ENCODE measurements at places on chromosomes 11 and 22. TPM values are rescaled to one million over a fixed set of nuclear protein-coding genes. Genes with fewer than 3 reads are reported as not detected.

FAM181B gene
- 0.38 TPM for total RNA-seq

- DNase-seq, result no peak
These were observed 22.8 kb downstream of the CREB3L1 start for GRCh38 chr11:46300270-46300669.

GRCh38 chr11:33329705-33330329 is 72.6 kb downstream of the HIPK3 start:
- peak; percentile 16 for DNase-seq

GRCh38 chr22:26573026-26573662 is 16.8 kb downstream of the TPST2 start:
- no peak for DNase-seq

DNA sequence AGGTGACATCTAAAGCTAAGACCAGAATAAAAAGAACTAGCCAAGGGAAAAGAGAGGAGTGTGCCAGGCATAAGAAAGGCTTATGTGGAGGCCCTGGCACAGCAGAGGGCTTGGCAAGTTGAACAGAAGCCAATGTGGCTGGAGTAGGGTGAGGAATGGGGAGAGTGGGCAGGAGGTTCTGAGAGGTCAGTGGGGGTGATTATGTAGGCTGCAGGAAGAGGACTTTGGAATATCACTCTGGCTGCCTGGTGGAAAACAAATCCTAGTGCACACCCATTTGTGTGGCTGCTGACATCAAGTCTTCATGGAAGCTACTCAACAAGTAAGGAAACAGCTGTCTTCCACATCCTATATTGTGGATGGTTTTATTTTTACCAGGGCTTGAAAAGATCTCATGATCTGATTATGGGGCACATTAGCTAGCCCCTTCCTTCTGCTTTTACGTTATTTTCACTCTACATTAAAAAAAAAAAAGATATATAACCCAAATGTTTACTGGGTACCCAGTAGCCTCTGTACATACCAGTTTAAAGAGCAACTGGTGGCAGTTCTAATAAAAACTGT is 3.4 kb downstream of the MRPL16 start:
- DNase-seq, result no peak

FIBIN gene
- total RNA-seq, result 1.3 TPM

- no peak for DNase-seq
These were observed 4.0 kb downstream of the MMP10 start for GRCh38 chr11:102776454-102776853.

ROBO4 gene
- total RNA-seq, result 6.3 TPM

DNA sequence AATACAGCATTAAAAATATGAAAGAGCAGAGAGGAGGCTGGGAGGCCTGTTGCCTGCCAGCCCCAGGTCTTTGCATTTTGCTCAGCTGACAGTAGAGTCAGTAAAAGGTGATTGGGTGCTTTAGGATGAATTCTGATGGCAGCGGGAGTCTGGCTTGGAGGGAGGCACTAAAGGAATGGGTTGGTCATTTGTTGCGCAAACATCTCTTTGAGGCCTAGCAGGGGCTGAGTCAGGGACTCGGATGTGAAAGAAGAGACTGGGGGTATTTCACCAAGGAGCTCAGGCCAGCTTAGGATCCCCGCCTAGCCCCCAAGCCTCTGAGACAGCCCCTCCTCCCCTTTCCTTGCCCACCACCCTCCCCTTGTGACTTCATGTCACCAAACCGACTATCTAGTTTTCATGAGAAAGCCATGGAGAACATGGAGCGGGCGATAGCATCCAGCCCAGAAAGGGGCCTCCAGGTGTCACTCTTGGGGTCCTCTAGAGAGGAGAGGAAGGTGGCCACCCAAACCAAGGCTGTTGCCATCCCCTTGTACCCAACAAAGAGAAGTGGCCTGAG is 9.7 kb downstream of the DGKZ start:
- no peak for DNase-seq

DNA sequence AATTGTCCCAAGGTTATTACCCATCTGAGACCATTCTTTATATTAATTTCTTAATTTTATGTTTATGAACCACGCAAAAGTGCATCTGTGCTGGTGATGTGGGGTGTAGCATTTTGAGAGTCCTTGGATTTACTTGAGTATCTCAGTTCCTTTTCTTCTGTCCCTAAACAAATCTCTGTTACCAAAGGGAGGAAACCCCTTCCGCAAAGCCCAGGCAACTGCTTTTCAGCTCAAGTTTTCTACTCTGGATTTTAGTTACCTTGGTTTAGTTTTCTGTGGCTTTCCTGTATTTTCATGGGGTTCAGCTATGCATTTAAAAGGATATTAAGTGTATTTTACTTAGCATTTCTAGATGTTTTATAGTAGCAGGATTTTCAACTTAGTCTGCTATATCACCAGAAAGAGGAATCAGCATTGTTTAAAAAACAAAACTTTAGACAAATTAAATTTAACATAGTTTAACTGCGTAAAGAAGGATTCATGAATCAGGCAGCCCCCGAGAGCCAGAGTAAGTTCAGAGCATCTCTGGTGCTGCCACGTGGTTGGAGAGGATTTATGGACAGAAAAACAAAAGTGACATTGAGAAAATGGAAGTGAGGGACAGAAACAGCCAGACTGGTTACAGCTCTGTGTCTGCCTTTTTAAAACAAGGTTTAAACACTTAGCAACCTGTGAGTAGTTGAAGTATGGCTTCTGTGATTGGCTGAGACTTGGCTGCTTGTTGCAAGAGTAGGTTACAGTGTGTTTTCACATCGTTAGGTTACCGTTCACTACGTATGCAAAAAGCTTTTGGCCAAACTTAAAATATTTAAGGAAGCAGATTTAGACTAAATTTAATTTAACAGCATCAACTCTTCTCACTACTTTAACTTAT is 9.6 kb downstream of the ADM start:
- DNase-seq, result no peak

C11orf42 gene
- total RNA-seq, result not detected

DNA sequence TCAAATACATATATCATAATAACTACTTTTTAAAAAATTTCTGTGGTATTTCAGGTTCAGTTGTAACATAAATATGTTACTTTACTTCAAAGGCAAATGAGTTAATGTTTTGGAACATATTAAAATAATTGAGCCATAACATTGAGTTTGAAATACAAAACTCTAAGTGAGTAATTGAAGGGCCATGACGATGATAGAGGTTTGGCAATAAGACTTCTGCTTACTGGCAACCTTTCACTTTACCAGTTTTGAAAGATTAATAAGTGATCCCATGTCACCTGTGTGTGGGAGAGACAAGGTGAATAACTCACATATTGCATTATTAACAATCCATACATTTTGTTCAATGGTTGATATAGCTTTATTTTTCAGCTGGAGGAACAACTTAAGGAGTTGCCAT is 144.4 kb downstream of the GRIA4 start:
- DNase-seq, result no peak

DNA sequence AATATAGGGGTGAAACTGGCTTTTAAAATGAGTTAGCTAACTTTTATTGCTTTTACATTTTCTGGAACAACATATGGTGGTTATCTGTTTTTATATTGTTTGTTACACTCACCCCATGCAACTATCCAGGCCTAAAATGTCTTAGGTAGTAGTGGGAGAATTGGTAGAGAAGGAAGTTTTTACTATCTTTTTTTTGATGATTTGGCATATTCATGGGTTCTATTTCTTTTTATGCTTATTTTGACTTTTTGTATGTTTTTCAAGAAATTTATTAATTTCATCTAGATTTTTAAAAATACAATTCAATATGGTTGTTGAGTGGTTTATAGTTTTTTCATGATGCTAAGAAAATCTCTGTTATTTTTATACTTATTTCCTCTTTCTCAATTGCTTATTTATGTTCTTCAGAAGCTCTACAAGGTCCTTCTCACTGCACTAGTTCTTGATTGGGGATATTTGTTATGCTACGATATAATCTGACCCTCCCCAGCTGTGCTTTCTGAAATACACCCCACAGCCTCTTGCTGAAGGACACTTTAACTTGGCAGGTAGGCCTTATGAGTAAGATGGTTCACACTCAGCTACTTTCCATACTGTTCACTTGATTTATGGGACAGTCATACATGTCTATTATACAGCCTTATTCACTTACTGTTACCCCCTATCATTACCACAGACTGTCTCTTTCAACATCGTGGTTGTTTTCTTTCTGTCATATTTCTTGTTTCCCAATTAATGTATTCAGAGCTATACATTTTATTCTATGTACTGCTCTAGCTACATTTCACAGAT is 431.2 kb downstream of the METTL15 start:
- no peak for DNase-seq

GRCh38 chr22:33188326-33188725 is 130.1 kb upstream of the SYN3 start:
- peak; percentile 9 for DNase-seq

SULT4A1 gene
- total RNA-seq, result 1.8 TPM

CPT1B gene
- total RNA-seq, result 5.8 TPM

DNA sequence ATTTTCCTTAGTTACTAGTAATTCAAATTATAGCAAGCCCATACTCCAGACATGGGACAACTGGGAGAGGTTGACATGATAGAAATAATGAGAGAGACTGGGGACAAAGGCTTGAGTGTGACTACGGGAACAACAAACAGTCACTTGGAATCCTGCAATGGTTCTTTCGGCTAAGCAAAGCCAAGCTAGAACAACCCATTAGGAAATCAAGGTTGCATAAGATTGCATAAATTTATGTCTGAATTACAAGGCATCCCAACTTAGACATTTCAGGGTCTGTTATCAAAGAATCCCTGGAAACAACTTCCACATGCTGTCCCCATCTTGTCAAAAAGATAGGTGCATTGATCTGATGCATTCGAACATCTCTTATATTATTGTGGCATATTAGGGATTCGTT is 10.2 kb upstream of the NRGN start:
- DNase-seq, result no peak

CSNK2A3 gene
- 2.4 TPM for total RNA-seq

GRCh38 chr11:2452321-2453012 is 7.7 kb downstream of the KCNQ1 start:
- no peak for DNase-seq

DLG2 gene
- total RNA-seq, result 1.8 TPM

DNA sequence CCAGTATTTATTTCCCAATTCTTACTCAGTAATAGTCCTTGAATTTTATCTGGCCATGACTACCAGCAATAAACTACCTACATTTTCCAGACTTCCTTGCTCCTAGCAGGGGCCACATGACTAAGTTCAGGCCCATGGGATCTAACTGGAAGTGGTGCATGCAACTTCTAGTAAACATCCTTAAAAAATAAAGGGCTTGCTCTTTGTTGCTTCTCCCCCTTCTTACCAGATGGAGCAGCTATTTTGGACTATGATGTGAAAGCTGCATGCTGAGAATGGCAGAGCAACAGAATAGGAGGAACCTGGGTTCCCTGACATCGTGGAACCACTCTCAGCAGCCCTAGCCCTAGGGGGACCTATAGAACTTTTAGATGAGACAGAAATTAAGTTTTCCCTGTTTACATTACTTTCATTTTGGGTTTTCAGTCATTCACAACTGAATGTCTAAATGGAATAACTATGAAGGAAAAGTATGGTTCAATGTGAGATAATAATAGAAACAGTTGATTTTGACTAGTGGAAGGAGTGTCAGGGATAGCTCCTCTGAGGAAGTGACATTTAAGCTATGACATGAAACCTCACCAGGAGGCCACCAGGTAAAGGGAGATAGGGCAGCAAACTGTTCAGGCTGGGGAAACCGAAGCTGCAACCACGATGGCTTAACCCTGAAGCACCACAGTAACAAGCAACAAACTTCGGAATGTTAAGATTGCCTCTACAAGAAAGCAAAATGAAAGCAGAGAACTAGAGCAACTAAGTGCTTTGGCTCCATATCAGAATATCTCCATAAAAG is 48.9 kb downstream of the PHF21A start:
- DNase-seq, result no peak

GRM5 gene
- total RNA-seq, result 0.17 TPM

DNA sequence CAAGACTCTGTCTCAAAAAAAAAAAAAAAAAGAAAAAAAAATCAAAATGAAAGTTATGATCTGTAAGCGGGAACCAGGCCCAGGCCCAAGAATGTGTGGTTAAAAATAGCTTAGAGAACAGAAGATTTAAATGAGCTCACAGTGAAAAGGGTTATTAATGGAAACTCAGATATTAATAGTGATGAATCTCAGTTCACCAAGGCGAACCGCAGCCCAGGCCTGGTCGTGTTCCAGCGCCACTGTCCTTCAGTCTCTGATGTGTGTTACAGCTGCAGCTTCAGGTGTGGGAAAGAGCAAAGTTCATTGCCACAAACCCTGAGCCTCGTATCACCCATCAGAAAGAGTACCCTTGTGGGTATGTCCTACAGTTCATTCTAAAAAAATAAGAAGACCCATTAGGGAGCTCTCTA is 107.1 kb downstream of the GAB2 start:
- no peak for DNase-seq

MRPL23 gene
- 163 TPM for total RNA-seq

DNA sequence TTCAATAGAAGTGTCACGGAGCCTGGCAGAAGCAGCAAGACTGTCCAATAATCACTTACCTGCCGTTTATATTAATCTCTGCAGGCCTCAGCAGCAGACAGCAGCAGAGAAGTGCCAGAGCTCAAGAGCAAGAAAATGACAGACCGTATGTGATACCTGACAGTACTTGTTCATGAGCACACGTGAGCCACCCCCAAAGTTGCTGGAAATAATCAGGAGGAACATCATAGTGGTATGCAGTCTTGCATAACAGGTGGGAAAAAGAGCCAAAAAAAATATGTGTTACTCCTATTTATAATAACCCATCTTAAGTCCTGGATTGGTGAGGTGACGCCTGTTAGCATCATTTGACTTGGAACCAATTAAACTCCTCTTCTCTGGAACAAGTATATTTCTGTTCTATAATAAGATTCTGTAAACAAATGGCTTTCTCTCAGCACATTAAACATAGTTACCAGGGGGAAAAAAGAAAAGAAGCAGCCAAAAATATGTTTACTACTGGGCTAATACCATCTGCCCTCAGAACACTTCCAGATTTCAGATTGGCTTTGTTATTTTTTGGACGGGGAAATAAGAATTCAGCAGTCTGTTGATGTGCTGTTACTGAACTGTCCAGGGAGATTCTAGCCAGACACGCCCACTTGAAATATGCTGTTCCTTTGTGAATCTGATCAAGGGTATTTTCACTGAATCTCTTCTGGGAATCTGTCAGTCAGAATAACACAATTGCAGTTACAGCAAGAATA is 7.9 kb upstream of the SLN start:
- no peak for DNase-seq

PIK3C2A gene
- total RNA-seq, result 46.8 TPM

DNA sequence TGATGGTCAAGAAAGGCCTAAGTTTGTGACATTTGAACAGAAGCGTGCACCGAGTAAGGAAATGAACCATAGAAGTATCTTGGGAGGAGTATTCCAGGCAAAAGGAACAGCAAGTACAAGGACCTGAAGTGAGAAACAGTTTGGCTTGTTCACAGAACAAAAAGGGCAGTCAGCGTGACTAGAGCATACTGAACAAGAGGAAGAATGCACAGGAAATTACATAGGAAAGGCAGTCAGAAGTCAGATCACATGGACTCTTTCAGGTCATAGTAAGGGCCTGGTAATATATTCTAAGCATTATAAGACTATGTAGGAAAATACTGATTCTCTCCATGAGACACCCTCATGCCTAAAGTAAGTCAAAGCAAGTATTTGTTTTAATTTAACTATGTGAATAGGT is 52.3 kb upstream of the GAB2 start:
- no peak for DNase-seq

OR2AT4 gene
- not detected for total RNA-seq

Measured in kidney epithelial cell (primary cell).